ENCODE measurements at places on chromosomes 12 and 14.

DNA sequence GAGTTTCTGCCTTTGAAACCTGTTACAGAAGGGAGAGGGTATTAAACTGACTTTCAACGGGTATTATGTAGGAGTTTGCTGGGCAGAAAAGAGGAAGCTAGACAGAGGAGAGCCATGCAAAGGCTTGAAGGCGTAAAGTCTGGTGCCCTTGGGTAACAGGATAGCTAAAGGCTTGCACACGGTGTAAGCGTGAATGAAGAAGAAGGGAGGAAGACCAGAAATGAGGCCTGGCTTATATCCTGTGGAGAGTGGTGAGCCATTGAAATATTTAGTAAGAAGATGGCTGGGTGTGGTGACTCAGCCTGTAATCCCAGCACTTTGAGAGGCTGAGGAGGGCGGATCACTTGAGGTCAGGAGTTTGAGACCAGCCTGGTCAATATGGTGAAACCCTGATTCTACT lies 22.6 kb downstream of the SUDS3 start:
- DNase-seq: peak; percentile 6

- peak; percentile 55 for DNase-seq
Observed at GRCh38 chr12:95102916-95103671, 29.7 kb upstream of the NR2C1 start.

GRCh38 chr14:26849514-26849913 lies 251.7 kb upstream of the NOVA1 start:
- DNase-seq: no peak

- no peak for DNase-seq
Observed at GRCh38 chr12:58544281-58544680, 376.0 kb downstream of the LRIG3 start.

- DNase-seq: no peak
Observed at GRCh38 chr12:121888083-121888477, 510 bp upstream of the PSMD9 start.

DNA sequence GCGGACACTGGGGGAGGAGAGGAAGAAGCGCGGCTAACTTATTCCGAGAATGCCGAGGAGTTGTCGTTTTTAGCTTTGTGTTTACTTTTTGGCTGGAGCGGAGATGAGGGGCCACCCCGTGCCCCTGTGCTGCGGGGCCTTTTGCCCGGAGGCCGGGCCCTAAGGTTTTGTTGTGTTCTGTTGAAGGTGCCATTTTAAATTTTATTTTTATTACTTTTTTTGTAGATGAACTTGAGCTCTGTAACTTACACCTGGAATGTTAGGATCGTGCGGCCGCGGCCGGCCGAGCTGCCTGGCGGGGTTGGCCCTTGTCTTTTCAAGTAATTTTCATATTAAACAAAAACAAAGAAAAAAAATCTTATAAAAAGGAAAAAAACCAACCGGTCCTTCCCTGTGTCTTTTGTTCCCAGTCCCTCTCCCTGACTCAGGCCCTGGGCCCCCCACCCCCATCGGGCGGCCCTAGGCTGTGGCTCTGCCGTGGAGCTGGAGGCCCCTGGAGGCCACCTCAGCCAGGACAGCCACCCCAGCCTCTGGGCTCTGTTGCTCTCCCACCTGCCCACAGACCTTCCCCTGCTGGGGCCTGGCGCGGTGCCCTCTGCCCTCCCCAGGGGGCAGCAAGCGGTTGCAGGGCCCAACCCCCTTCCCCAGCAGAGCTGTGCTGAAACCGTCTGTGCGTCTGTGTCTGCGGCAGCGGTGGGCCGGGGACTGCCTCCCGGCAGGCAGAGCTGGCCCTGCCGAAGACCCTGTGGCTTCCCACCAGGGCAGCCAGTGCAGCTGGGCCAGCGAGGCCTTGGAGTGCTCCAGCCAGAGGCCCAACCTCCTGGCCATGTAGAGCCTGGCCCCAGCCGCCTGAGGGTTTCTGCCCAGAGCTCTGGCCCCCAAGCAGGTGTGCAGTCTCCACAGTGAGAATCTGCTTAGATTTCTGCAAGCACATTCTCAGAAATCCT lies 4.0 kb upstream of the CRIP2 start:
- DNase-seq: no peak

- DNase-seq: peak; percentile 46
Observed at GRCh38 chr12:124862768-124863415, 772 bp downstream of the SCARB1 start.

GRCh38 chr14:76772300-76773187 lies 11.3 kb downstream of the VASH1 start:
- peak; percentile 95 for DNase-seq

GRCh38 chr12:130929363-130929762 lies 24.3 kb upstream of the ADGRD1 start:
- no peak for DNase-seq

DNA sequence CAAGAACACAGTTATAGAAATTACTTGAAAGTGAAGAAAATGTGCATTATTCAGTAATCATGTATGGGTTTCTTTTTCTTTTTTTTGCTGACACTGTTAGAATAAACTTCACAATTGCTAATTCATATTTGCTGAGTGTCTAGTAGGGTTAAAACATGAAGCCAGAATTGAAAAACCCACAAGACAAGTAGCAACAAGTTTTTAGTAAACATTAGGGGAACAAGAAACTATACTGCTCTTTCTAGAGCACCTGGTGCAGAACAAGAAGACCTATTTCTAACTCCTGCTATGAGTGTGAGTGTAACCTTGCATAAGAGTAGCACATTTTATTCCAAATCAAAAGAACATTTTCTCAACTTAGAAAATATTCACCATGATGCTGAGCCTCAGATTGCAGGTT lies 83.2 kb downstream of the ITPR2 start:
- DNase-seq: no peak

DNA sequence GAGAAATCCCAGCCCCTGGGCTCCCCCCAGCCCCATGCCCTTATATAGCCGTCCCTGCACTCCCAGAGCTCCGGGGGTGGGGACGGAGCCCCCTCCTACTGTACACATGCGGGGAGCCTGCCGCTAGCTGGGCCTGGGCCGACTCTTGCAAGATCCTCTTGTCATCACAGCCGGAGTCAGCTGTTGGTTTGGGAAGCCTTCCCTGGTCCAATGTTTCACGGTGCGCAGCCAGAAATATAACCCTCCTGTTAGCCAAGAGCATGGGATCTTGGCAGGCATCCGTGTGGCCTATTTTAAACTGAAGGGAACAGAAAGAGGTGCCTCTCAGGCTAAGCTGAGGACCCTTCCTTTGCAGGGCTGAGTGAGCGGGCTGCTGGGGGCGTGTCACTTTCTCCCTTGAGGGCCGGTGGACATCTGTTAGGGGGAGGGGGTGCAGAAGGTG lies 175.3 kb downstream of the TSPAN9 start:
- DNase-seq: no peak

DNA sequence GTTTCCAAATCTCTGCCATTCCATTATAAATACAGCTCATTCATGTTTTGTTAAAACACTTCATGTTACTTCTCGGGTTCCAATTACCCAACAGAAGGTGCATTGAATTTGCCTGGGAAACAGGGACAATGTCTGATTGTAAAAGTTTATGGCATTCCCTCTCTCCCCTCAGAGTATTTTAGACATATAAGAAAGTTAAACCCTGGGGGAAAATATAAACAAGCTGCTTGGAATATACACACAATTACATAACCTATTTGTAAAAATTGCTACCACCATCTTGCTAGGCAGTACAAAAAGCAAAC lies 60.0 kb downstream of the BTG1 start:
- DNase-seq: no peak

DNA sequence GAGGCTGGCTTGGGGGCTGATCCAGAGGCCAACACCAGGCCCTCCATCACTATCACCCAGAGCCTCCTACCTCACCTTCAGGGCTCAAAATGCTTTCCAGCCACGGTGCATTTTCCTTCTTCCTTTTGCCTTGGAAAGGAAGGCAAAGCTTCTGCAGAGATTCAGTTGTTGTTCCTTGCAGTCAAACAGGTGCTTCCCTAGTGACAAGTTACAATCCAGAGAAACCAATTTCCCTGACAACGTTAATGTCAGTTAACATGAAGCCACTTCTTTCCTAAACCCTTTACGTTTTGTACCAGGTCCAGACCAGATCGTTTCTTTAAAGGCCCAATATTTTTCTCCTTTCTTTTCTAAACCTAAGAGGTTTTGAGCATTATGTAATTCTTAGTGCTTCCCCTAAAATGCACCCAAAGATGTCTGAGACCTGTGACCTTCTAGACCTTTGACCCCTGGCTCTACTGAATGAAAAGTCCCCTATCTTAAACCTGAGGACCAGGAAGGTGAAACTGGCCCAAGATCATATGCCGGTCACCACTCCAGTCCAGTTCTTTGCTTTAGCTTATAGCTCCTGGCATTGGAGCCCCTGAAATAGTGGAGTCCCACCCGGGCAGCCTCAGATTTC lies 211.5 kb downstream of the SLC41A2 start:
- no peak for DNase-seq

DNA sequence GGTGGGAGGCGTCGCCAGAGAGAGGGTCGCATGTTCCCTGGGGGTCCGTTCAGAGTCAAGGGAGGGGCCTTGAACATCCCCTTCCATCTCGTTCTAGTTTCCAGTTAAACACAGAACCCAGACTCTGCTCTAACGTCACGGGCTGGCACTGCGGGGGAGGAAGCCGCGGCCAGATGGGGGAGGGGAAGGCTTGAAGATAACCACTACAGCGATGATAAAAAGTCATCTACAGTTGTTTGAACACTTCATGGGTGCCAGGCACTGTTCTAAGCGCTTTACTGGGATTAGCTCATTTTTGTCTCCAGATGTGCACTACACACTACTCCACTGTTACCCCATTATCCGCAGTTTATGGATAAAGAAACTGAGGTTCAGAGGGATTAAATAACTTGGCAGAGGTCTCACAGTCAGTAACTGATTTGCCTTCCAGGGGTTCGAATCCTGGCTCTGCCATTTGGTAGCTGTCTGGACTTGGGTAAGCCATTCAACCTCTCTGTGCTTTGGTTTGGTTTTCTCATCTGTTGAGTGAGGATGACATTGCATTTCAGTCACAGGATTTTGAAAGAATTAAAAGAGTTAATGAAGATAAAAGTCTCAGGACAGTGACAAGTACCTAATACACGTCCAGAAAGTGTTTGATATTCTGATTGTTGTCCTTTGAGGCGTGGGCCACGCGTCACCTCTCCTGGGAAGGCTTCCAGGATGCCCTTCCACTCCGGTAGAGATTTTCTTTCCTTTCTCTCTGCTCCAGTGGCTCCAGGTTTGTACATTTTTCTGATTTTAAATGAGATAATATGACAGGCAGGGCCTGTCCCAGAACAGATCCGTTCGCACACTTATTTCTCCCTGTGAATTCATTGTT lies 798 bp upstream of the RASAL1 start:
- DNase-seq: no peak

DNA sequence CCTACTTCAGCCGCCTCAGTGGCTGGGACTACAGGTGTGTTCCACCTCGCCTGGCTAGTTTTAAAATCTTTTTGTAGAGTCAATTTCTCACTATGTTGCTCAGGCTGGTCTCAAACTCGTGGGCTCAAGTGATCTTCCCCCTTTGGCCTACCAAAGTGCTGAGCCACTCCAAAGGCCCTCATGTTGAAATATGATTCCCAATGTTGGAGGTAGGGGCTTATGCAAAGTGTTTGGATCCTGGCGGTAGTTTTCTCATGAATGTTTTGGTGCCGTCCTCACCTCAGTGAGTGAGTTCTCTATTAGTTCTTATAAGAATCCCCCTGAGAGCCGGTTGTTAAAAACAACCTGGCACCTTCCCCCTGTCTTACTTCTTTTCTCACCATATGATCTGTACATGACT lies 784.6 kb downstream of the TMTC2 start:
- no peak for DNase-seq

GRCh38 chr12:34363050-34363673 lies 340.9 kb downstream of the ALG10 start:
- DNase-seq: no peak

DNA sequence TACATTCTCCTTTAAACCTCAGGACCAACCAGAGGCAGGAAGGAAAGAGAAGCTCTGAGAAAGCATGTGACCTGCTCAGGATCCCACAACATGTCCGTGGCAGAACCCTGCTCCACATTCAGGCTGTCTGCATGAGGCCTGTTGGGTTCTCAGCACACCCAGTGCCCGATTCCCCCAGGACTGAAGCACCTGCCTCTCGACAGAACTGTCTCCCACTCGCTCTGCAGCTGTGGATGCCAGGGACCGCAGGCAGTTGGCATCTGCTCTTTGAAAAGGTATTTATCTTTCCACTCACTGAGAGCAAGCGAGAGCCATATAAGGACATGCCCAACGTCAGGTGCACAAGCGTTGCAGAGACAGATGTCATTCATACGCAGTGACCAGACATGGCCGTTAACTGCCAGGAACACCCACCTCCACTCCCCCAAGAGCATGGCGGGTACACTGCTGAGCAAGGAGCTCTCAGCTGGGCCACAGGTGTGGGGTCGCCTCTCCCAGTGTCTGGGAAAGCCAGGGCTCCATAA lies 18.9 kb downstream of the PITPNM2 start:
- no peak for DNase-seq

DNA sequence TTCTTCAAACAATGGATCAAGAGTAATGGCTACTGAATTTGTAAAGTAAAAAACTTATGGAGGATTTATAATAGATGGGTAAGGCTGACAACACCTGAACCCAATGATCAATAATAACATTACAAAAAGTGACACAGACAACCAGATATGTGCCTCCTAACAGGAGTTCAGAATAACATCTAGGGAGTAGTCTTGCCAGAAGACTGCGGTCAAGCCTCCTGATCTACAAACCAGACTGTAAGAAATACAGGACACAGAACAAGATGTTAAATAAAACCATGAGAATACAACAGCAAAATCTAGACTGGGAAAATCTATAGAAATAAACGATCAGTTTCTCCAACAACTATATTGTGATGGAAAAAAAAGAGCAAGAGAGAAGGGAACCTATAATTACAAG lies 262.6 kb upstream of the TMTC1 start:
- DNase-seq: no peak

- DNase-seq: no peak
Observed at GRCh38 chr14:68657300-68658028, 135.4 kb downstream of the ZFP36L1 start.

GRCh38 chr12:31267966-31268365 lies 58.0 kb downstream of the SINHCAF start:
- DNase-seq: peak; percentile 12

DNA sequence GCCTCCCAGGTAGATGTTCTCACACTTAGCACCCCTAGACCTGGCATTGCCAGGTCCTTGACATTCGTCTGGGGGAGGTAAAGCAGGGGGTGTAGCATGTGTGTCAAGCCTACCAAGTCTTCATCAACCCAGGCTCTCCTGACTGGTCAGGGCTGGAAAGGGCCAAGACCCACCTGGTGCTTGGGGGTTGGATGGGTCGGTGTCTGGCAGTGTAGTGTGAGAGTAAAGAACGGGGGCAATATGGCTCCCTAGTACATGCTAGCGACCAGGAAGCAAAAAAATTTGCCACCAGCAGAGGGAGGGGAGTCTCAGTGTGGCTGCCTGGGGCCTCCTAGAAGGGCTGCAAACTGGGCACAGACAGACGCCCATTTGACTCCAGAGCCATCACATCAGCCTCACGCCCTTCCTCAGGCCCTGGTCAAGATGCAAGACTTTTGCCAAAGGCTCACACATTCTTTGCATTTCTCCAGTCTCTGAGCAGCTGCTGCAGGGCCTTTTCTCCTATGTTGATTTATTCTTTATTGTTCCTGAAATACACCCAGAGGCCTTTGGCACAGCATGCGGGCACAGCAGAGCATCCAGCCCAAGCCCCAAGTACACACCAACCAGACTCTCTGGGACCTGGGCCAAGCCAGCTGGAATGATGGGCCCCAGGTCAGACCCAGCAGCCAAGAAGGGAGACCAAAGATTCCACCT lies 38.3 kb upstream of the PNMA1 start:
- DNase-seq: peak; percentile 60

All from mesenchymal stem cell (in vitro differentiated cells and primary cell).